AML-193 (cell line): ENCODE measurements at places on chromosomes 6 and 20.

DNA sequence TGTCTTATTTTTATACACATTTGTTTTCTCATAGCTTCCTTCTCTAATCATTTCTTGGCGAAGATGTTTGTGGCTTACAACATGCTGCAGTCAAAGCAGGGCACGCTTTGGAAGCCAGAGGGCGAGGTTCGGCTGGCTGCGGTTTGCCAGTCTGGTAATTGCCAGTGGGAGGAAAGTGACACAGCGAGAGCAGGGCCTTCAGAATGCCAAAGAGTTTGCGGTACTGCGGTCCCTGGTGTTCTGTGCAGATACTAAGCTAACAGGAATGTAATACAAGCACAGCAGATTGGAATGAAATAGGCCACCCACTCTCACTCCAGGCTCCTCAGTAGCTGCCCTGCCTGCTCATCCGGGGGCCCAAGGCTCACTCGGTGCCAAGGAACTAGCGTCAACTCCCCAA, 58.7 kb upstream of the TGM3 start:
- no peak for DNase-seq

- no peak for DNase-seq
Measured at GRCh38 chr6:78925317-78925716, 58.0 kb downstream of the IRAK1BP1 start.

- DNase-seq, result no peak
Measured at GRCh38 chr20:14838663-14839628, 501.5 kb upstream of the FLRT3 start.

DNA sequence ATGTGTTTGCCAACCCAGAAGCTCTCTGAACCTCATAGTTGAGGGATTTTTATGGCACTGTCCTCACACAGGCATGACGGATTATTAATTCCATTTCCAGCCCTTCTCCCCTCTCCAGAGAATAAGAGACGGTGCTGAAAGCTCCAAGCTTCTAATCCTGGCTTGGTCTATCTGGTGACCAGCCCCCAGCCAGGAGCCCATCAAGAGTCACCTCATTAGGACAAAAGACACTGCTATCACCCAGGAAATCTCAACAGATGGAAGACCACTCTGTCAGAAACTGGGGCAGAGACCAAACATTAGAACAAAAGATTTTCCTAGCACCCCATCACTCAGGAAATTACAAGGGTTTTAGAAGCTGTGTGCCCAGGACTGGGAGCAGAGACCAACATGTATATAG, 48.2 kb downstream of the STMND1 start:
- no peak for DNase-seq

GRCh38 chr6:163613025-163613424, 198.5 kb downstream of the QKI start:
- DNase-seq, result no peak

- DNase-seq, result no peak
Measured at GRCh38 chr6:149289192-149289781, 28.2 kb upstream of the TAB2 start.

DNA sequence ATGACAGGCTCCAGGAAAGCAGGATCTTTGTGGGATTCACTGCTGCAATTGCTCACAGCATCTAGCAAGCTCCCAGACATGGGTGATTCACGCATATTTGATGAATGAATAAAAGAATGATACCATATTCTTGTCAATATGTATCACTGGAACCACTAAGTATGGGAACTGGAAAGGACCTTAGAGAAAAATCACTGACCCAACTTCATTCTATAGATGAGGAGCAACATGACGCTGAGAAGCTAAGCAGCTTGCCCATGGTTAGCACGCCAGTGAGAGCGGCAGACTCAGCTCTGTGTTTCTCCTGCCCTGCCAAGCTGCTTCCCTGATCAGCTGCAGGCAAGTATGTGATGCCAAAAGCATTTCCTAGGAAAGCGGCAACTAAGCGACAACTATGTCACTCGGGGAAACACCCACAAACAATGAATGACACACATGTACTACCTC, 66.8 kb downstream of the PPP1R3G start:
- no peak for DNase-seq

DNA sequence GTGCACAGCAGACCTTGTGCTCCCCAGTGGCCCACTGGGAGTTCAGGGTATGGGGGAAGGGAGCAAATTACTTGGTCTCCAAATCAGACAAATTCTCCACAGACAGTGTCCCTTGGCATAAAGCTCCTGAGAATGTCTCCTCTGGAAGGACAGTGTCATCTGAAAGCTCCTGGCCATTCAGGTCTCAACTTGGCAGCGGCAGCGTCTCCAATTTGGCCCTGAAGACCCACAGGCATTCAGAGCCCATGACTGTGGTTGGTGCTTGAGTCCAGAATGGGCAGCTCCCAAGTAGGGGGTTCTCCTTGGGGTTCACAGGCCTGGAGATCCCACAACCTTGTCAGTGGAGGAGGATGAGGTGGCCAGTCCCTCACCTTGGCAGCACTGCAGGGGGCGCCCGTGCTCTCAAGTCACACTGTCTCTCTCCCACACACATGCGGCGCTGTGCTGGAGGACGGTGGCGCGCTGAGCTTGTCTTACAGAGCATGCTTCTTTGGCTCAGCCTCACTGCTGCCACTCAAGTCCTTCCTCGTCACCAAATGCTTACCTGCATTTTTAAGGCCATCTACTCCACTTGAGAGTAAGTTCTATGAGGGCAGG, 20.7 kb downstream of the DYNLRB1 start:
- no peak for DNase-seq

DNA sequence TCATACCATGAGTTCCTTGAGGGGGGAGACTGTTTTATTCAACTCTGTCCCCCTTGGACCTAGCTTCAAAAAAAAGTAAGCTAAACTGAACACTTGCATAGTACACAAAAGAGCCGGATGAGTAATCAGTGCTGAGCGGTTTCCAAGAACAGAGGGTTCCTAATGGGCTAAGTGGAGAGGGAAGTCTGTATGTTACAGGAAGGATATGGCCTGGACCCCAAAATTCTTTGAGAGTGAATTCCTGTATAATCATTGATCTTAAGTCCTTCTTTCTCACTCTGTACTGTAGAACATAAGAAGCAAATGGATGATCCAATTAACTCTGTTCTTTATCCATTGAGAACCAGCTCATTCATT, 324.7 kb upstream of the CNR1 start:
- no peak for DNase-seq

GRCh38 chr6:131917318-131917717, 33.9 kb downstream of the CCN2 start:
- peak; percentile 23 for DNase-seq

DNA sequence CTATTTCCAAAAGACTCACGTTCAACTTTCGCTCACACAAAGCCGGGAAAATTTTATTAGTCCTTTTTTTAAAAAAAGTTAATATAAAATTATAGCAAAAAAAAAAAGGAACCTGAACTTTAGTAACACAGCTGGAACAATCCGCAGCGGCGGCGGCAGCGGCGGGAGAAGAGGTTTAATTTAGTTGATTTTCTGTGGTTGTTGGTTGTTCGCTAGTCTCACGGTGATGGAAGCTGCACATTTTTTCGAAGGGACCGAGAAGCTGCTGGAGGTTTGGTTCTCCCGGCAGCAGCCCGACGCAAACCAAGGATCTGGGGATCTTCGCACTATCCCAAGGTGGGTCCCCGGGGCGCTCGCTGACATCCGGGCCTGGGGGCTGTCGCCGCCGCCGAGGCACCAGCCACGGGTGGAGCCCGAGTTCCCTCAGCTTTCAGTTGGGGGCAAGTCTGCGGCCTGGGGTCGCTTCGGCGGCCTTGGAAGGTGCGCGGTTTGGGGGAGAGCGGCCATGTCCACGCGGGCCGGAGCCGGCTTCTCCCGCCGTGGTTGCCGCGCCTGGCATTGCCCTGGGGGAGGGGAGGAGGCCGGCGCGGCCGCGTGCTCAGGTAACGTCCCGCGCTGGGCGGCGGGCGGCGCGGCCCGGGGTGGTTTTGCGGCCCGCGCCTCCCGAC, 429 bp downstream of the AMD1 start:
- DNase-seq, result no peak

DNA sequence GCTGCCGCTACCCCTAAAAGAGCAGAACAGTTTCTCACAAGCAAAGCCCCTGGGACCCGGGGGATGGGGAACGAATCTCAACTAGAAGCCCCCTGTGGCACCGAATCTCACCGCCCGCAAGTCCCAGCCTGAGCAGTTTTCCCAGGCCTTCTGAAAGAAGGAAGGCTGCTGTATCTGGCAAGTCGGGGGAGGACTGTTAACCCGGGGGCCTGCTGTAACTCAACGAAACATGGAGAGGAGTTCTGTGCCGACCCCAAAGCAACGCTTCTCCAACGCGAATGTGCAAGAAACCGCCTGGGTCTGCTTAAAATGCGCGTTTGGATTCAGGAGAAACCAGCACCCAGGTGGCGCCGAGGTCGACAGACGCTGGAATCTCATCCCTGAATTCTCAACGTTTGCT, 34.2 kb downstream of the DLL1 start:
- DNase-seq, result no peak

GRCh38 chr6:27617046-27617687, 144.3 kb upstream of the ZNF184 start:
- DNase-seq, result no peak

- no peak for DNase-seq
Measured at GRCh38 chr6:6483168-6483567, 105.4 kb upstream of the LY86 start.

DNA sequence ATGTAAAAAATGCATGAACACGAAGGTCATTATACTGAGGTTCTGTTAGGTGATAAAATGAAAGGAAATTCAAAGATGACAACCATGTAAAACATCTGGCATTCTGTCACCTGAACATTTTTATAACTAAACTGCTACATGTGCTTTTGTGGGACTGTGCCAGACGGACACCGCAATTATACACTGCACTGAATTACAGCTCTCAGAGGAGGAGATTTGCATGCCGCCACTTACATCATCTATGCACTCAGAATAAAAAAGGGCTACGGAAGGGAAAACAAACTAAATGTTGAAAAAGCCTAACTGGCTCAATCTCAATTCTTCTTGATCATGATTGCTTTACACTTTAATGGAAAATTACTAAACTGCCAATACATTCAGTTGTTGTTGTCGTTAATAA, 614.0 kb upstream of the EYS start:
- no peak for DNase-seq

DNA sequence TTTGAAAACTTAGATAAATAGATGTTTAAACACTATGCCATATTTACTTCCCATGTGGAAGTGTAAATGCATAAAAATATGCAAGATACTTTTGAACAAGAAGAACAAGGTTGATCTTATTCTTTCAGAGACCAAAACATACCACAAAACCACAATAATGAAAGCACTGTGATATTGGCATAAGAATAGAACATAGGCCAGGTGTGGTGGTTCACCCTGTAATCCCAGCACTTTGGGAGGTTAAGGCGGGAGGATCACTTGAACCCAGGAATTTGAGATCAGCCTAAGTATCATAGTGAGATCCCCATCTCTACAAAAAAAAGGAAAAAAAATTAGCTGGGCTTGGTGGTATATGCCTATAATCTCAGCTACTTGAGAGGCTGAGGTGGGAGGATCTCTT, 66.5 kb downstream of the KCNS1 start:
- DNase-seq, result no peak

GRCh38 chr6:42158011-42158410, 15.2 kb upstream of the GUCA1A start:
- no peak for DNase-seq

- DNase-seq, result no peak
Measured at GRCh38 chr6:36766399-36766945, 68.8 kb downstream of the RAB44 start.

DNA sequence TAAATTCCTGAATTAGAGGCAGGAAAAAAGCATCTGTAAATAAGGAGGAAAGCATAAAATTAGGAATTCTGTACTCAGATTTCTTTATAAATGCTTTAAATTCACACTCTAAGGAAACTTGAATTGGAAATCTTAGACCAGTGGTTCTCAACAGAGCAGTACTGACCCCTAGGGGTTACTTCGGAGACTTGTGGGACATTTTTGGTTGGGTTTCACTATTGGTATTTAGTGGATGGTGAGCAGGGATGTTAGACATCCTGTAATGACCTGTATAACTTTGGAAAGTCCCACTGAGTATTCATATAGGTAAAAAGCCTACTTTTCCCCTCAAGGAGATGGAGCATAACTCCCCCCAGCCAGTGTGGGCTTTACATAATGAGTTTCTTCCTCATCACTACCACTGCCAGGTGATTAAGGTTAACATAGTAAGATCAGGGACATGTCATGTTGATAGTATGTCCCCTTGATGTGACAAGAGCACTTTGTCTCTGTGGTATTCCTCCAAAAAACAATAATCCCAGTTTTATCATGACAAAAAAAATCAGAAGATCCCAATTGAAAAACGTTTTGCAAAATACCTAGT, 31.0 kb downstream of the GLO1 start:
- DNase-seq, result peak; percentile 74

GRCh38 chr6:152330961-152331360, 306.2 kb downstream of the SYNE1 start:
- no peak for DNase-seq

DNA sequence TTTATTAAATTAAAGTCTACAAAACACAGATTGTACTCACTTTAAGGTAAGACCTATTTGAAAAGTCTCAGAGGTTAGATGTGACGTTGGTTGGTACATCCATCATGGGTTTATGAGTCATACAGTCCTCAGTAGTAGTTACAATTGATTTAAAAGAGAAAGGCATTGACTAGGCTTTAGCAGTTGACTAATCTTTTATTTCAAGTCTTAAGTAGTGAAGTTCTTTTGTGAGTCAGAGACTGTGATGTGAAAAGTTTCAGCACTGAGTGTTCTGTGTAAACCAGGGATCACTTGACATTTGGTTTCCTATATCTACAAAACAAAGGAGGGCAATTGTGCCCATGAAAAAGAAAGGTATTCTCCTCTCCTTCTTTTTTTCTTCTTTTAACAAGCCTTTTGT, 221.3 kb downstream of the GRIK2 start:
- DNase-seq, result no peak

DNA sequence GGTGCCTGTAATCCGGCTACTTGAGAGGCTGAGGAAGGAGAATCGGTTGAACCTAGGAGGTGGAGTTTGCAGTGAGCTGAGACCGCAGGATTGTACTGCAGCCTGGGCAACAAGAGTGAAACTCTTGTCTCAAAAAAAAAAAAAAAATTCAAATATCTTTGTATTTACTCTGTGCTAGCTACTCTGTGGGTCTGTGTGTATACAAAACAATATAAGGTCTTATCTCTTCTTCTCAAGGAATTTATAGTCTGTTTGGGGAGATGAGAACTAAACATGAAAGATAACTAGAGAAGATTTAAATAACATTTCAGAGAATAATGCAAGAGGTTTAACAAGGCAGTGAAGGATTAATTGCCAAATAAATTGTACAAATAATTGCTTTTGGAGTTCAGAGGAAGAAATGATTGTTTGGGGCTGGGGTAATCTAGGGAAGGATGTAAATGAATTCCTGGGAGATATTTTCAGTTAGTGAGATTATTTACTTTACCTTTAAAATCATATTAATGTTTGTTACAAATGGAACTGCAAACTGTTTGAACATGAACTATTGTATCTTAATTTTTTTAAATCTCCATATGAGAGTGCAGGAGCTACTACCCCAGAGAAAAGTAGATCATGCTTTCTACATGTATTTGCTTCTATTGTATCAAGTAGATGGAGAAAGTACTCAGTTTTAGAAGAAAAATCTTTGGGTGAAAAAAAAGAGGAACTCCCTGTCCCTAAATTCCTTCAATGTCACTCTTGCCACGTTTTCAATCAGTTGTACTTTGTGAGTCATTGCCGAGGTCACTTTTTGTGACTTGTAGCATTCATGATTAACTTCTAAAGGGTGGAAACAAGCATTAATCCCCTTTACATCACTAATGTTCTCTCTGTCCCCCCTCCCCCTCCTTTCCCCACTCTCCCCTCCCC, 39.0 kb downstream of the NCOA3 start:
- peak; percentile 39 for DNase-seq
